T follicular helper cell (primary cell): ENCODE measurements at places on chromosomes 16 and 17.
A peak's percentile ranks its signal among the peaks of the same experiment; 100 is the strongest.

- no peak for DNase-seq
Measured at GRCh38 chr17:46125831-46126230, 67.4 kb downstream of the KANSL1 start.

DNA sequence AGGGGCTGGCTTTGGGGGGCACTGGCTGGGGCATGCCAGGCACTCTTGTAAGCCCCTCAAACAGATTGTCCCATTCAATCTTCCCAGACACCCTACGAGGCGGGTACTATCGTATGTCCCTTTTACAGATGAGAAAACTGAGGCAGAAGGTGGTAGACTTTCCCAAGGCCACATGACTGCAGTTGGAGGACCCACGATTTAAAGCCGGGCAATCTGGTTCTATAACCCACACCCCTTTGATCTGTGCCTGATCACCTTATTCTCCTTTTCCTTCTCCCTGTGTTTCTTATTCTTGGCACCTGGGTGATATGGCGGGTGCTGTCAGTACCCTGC lies 146.3 kb upstream of the IRX3 start:
- DNase-seq: no peak

DNA sequence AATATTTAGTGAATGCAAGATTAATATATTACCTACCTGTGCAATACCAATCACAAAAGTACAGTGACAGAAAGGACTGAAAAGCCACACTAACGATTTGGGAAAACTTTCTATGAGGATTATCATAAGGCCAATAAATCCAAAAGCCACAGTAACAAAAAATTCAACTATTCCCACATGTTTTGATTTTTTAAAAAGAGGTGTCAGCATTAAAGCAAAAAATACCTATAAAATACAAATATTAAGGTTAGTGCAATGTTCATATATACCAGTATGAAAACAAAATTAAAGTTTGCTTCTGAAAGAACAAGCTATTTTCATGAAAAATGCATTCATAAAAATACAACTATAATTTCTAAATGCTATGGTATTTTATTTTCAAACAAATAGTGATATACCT lies 24.3 kb downstream of the ABCA5 start:
- no peak for DNase-seq

DNA sequence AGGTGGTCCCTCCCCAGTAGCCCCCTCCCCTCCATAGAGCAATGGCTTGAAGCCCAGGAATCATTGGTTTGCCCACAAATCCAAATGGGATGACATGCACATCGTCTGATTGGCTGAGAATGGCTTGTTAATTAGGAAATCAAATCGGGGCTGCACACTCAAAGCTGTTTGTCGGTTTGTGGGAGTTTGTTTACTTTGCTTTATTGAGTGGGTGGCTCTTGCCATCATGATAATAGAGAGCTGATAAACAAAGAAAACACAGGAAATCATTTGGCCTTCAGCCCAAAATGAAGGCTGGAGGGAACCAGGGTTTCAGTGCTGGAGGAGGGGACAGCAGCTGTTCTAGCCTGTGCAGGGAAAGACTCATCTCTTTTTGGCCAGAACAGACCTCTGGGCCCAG lies 316.3 kb downstream of the CBLN1 start:
- DNase-seq: no peak

DNA sequence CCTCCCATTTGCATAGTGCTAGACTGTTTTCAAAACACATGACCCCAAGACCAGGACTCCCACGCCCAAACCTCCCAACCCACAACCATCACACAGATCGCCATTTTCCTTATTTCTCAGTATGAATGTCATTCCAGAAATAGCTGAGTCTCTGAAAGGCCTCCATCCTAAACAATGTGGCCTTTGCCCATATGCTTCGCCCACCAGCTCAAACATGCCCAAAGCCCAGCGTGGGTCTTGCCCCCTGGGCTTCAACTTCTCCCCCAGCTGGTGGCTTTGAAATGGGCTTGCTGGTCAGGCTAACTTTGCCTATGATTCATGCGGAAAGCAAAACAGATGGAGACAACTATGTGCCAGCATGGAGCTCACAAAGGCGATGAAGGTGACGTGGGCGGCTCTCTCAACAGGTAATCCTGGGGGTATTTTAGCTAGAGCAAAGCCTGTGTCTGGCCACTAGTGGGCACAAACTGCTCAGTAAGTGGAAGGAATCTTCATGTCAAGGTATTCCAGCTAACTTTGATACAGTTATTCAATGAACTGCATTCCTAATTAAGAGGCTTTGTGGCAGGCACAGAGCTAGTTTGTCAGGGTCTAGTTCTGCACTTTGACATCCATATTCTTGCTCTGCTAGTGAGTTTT lies 17.1 kb downstream of the PMP22 start:
- DNase-seq: no peak

DNA sequence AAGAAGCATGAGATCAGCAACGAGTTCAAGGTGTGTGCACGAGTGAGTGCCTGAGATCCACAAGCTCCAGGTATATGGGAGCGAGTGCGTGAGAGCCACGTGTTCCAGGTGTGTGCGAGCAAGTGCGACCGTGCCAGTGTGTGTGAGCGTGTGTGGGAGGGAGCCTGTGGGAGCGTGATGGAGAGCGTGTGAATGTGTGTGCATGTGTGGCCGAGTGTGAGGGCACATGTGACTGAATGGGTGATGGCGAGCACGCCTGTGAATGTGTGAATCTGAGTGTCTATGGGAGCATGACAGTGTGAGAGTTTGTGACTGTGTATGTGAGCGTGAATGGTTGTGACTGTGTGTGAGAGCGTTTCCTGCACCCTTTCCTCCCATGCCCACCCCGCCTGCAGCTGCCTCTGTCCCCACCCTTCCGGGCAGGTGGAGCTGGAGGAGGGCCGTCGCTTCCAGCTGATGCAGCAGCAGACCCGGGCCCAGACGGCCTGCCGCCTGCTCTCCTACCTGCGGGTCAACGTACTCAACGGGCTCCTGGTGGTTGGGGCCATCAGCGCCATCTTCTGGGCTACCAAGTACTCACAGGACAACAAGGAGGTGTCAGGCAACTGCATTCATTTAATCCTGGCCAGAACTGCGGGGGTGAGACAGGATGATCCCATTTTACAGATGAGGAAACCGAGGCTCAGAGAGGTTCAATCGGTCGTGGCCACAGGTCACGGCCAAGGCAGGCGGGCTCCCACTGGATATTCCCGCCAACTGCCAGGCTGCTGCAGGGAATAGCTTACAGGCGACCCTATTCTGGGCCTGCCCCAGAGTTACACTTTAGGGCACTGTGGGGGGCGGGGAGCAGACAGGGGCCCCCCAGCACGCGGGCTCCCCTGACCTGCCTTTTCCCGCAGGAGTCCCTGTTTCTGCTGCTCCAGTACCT lies 3.7 kb downstream of the TMC8 start:
- DNase-seq: peak; percentile 77

DNA sequence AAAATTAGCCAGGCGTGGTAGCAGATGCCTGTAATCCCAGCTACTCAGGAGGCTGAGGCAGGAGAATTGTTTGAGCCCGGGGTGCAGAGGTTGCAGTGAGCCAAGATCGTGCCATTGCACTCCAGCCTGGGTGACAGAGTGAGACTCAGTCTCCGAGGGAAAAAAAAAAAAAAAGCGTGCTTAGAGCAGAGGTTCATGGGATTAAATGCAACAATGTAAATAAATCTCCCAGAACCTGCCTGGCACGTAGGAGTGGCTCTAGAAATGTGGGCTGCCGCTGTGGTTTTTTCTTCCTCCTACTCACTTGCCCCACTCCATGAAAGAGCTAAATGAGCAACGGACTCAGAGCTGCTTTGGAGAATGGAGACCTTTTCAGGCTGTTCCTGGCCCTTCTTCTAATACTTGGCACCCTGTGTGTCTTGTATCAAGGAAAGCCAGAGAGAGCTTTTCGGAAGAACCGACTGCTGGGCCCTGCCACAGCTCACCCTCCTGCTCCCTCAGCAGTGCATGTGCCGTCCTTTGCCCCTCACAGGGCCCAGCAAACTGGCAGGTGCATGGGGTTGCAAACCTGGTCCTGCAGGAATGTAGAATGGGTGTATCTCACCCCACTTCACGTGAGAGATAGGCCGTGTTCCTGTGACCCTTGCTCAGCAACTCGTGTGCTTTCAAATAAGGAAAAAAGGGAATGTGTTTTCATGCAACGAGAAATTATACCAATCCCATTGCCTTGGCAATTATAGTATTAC lies 52.0 kb downstream of the LDHD start:
- no peak for DNase-seq
